Foreskin keratinocyte (primary cell): ENCODE measurements at places on chromosomes 7 and 10. TPM values are rescaled to one million over a fixed set of nuclear protein-coding genes. Genes with fewer than 3 reads are reported as not detected.
A peak's percentile ranks its signal among the peaks of the same experiment; 100 is the strongest.

GRCh38 chr7:83749495-83749894 lies 100.6 kb upstream of the SEMA3E start:
- no peak for DNase-seq

GRCh38 chr10:14787938-14788337 lies 13.2 kb upstream of the FAM107B start:
- DNase-seq, result peak; percentile 32

ABCB1 gene
- not detected in 2 replicates for total RNA-seq

DNA sequence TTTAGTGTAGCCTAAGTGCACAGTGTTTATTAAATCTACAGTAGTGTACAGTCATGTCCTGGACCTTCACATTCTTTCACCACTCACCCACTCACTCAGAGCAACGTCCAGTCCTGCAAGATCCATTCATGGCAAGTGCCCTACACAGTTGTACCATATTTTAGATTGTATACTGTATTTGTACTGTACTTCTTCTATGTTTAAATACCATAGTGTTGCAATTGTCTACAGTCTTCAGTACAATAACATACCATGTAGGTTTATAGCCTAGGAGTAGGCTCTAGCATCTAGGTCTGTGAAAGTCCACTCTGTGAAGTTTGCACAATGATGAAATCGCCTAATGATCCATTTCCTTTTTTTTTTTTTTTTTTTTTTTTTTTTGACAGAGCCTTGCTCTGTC lies 12.0 kb downstream of the EEPD1 start:
- DNase-seq, result no peak

GRCh38 chr7:95599069-95599468 lies 2.8 kb upstream of the PDK4 start:
- DNase-seq, result no peak

DNA sequence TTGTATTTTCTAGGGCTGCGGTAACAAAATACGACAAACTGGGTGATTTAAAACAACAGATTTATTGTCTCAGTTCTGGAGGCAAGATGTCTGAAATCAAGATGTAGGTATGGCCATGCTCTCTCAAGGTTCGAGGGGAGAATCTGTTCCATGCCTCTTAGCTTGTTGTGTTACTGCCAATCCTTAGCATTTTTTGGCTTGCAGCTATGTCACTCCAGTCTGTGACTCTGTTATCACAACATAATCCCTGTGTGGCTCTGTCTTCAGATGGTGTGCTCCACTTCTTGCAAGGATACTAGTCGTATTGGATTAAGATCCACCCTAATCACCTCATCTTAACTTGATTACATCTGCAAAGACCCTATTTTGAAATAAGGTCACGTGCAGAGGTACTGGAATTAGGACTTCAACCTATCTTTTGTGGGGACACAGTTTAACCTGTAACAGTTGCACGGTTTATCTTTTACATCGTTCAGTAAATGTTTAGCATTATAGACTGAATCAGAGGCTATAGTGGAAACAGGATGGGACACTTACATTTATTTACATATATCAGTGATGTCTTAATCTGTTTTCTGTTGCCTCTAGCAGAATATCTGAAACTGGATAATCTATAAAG lies 3.1 kb downstream of the C1GALT1 start:
- DNase-seq, result no peak
